ENCODE measurements at places on chromosomes 12 and 14.

DNA sequence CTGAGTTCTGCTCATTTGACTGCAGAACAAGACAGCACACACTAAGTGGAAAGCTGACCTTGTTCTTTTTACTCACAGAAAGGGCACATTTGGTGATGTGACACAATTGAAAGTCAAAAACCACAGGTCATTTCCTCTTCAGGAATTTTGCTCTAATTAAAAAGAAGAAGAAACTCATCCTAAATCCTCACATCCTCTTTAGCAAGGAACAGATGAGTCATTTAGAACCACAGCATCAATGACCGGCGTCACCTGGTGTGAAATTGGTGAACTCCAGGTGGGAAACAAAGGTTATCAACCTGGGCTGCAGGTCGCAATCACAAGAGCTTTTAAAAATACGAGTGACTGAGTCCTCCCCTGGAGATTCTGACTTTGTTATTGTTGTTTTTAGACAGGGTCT is 2.9 kb upstream of the RNU6-8 start:
- DNase-seq = no peak

GRCh38 chr12:89927226-89927698 is 218.6 kb upstream of the ATP2B1 start:
- DNase-seq = no peak

DNA sequence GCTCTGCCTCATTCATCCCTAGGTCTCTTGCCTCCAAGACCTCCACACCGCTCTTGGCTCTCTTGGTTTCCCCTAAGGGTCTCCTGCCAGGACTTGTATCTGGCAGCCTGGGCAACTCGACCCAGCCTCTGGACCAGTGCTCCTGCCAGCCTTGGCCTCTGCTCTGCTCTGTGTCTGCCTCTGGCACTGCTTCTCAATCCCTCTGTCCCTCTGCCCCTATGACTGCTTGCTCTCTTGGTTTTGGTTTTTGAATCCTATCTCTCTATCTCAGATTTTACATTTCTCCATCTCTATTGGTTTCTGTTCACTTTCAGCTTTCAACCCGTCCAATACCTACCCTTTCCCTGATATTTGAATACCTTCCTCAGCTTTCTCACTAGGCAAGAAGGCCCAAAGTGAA is 6.3 kb downstream of the ITGA5 start:
- no peak for DNase-seq

DNA sequence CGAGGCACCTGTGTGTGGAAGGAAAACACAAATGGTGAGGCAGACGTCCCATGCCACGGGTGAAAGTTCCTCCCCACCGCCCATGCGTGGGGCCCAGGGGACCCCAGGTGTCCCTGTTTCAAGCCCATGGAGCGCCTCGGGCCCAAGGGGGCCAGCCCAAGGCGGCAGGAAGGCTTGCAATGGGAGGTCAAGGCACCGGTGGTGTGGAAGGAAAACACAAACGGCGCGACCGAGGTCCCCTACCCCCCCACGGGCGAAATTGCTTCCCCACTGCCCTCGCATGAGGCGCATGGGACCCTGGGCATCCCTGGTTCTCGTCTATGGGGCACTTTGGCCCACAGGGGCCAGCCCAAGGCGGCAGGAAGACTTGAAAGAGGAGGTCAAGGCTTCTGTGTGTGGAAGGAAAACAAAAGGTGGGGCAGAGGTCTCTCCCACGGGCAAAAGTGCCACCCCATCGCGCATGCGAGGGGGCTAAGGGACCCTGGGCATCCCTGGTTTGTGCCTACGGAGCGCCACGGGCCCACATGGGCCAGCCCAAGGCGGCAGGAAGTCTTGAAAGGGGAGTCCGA is 379.4 kb downstream of the ALG10 start:
- DNase-seq = no peak

DNA sequence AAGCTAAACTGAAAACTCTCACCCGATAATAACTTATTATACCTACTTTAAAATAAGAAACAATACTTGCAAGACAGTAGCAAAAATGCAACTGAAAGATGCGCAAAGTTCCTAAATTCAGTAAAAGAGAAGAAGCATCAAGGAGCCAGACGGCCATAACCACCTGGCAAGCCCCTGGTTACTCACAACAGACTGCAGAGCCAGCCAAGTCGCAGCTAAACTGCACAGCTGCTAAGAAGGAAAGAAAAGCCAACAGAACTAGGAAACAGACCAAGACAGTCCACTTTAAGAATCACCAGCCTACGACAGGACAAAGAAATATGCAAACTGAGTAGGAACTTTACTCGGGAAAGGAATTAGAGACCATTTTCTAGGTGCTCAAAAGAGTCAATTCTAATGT is 127.9 kb downstream of the TMTC1 start:
- no peak for DNase-seq

DNA sequence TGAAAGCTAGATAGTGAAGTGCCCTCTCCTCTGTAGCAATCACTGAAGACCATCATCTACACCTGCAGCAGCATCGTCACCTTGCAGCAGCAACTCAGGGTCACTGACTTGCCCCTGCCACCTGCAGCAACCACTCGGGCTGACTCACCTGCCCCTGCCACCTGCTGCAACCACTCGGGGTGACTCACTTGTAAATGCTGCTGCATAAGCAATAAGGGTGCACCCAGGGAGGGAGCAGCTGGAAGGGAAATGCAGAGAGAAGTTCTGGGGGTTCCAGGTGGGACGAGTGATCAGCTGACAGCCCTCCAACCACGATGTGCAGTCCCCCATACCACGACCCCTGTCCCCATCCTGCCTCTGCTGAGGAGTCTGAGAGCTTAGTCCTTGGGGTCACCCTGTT is 357.1 kb upstream of the SFSWAP start:
- no peak for DNase-seq

DNA sequence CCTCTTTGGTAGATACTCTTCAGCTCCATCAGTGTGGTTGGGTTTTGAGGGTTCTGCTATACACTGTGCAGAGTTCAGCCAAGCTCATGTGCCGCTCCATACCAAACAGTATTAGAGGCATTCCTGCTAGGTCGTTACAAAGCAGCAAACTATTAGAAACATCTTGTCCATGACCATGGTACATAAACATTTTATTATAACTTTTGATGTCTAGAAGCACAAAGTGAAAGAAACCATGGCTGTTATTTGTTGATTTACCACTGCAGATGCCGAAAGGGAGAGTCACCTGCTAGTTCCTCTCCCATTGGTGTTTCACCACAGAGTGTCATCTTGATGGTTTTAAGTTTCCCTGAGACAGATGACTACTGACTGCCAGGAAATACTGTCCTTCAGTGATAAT is 242.0 kb downstream of the ADAMTS20 start:
- no peak for DNase-seq

- no peak for DNase-seq
These were observed 9.2 kb downstream of the ABHD4 start for GRCh38 chr14:22607291-22607690.

DNA sequence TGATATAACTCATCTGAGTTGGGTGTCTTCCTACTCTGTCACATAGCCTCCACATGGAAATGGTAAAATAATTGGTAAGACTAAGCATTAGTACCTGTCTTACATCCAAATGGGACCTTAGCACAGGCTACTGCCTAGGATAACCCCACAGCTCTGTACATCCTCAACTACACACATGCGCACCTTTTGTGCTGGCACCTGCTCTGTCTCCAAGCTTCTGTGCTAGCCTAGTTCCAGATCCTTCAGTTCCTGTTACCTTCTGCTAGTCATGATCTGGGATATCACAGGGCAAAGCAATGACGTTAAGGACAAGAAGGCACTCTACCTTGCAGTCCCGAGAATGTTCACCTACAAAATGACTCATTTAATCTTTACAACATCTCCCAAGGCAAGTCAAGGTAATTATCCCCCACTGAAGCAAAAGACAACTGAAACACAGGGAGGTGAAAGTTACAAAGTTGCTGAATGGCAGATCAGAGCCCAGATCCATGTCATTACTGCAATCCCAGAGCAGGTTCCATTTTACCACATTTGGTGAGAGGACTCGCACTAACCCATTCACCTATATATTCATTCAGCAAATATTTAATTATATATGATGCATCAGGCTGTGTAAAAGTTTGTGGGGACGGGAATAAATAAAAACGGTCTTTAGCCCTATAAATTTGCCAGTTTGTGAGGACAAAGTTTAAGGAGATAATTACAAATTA is 61.7 kb downstream of the PPM1H start:
- no peak for DNase-seq

DNA sequence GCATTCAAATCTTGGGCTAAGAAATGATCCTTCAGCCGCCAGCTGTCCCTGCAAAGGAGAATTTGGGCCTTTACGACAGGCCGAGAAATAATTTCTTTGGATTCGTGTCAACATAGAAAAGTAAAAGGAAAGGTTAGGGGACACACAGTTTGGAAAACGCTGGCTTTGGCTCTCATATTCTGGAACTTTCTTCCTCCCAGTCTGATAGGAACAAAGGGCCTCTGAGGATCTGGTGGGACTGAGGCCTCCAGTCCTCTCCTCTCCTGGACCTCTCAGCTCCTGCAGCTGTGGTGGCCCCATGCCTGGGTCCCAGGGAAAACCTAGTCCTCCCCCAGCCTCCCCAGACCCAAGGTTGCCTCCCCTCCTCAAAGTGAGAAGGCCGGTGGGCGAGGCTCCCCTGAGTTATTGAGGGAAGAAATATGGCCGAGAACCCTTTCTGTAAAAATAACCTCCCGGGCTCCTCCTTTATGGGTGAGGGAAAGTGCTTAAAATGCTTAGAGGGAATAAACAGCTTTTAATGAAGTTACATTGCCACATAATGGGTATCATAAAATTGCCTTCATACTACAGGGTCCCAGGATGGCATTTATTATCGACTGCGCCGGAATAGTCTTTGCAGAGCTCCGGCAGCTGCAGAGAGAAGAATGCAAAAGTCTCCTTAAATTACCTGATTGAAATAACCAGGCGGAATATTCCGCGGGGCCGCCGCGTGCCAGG is 188.3 kb downstream of the PHETA1 start:
- no peak for DNase-seq

GRCh38 chr14:71563492-71564153 is 368.6 kb upstream of the RGS6 start:
- no peak for DNase-seq

- no peak for DNase-seq
These were observed 38.2 kb downstream of the BAZ2A start for GRCh38 chr12:56591961-56592360.

- no peak for DNase-seq
These were observed 332.4 kb upstream of the PRICKLE1 start for GRCh38 chr12:42921741-42922504.

DNA sequence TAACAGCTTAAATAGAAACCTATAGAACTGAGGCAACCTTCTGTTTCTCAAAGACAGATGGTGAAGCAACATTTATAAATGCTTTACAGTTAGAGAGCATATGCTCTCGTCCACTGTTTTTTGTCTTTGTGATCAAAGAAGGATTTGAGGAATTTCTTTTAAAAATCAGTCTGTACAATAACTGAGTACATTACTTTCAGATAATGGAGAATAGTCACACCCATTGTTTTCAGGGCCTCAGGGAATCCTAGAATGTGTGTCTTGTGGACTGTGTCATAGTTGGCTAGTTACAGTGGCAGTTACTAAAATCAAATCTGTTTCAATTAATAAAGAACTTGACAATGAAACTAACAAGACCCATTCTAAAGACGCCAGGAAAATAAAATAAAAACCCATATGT is 107.9 kb downstream of the PRKCH start:
- DNase-seq = no peak

DNA sequence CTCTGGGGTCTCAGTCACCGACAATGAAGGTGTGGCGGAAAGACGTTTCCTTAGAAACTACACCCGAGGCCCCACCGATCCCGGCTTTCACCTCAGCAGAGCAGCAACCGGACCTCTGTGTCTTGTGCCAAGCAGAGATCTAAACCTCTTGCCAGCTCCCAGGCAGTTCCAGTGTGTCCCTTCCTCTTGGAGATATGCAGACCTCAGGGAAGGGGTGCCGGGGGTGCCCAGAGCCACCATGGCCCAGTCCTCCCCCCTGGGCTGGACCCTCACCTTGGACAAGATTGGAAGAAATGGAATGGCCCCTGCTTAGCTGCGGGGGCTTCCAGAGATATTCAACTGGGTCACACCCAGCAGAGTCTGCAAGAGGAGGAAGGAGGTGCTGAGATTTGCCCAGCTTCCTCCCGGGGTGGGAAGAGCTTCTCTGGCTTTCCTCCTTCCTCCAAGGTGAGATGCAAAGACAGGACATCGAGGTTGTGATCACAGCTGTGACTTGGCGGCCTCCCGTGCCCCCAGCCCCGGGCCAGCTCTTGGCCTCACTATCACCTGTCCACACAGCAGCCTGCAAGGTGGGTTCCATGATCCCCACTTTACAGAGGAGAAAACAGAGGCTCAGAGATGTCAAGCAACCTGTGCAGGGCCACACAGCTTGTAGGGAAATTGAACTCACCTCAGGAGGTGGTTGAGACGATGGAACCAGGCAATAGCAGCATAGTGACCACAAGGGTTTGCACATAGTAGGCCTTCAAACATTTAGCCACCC is 281.7 kb upstream of the RTL1 start:
- DNase-seq = no peak

- peak; percentile 37 for DNase-seq
These were observed 574 bp downstream of the WNK1 start for GRCh38 chr12:752695-753610.

- no peak for DNase-seq
These were observed 13.4 kb upstream of the DNAH10 start for GRCh38 chr12:123748661-123749060.

DNA sequence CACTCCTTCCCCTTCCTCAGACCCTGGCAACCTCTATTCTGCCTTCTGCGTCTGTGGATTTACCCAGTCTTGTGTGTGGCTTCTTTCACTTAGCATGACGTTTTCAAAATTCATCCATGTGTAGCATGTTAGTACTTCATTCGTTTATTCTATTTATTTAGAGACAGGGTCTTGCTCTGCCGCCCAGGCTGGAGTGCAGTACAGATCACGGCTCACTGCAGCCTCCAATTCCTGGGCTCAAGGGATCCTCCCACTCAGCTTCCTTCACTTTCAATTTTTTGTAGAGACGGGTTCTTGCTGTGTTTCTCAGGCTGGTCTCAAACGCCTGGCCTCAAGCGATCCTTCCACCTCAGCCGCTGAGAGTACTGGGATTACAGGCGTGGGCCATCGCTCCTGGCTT is 37.0 kb downstream of the B4GALNT3 start:
- DNase-seq = no peak

DNA sequence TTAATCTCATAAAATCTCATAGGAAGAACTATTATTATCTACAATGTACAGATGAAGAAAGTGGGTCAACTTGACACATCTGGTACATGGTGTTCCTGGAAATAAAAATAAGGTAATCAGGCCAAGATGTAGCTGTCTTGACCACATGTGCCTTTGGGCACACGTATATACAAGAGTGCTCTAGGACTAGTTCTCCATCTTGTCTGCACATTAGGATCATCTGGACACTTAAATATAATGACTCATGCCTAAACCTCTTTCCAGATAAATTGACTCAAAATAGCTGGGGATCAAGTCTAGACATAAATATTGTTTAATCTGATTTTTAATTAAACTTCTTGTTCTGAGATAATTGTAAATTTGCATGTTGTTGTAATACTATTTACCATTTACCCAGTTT is 182.6 kb downstream of the CNTN1 start:
- no peak for DNase-seq

DNA sequence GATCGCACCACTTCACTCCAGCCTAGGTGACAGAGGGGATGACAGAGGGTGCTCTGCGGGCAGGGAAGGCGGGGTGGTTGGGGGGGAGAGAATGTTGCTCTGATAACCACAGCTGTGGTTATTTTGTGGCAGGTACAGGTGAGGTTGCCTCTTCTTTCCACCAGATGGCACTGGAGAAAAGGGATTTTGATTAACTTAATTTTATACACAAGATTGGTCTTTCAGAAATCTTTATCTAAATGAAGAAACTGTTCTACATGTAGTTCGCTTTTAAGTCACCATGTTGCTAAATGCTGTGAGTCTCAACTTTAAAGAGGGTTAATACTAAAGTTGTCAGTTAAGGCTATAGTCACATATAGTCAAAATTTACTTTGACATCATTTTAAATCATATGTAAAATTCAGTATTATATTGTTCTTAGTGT is 25.7 kb downstream of the FGF23 start:
- peak; percentile 18 for DNase-seq
